ENCODE measurements at places on chromosomes 5 and 9.
A peak's percentile ranks its signal among the peaks of the same experiment; 100 is the strongest.

DNA sequence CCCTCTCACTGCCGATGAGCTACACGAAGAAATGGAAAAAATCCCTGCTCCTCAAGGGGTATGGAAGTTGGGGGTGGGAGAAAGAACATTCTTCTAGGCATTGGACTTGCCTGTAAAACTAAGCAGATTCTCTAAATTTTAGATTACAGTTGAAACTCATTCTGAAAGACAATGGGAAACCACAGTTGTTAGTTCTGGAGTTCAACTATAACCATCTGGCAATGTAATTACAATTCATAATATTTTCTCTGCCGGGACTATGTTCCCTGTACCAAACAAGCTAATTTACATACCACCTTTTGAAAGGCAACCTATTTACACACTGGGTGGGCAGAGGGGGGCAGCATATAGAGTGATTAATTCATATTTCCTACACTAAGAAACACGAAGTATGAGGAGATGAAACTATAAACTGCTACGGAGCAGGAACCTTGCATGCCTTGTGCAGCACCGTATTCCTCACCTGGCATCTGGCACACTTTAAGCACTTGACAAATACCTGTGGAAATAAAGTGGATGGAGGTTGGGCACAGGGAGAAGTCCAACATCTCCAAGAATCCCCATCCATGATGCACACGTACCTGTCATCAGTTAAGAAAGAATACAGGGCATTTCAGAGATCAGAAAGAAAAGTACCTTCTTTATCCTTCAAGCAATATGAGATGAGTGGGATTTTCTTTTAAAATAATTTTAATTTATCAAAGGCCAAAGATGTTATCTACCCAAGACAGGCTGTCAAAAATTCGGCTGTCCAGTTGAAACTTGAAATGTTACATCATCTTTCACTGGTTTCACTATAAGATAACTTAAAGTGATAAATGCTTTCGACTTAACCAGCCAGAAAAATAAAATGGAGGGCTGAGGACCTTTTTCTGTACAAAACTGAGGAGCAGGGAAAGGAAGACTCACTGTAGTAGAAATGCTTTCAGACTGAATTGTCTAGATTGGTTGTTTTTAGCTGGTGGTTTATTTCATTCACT, 54.2 kb downstream of the SSBP2 start:
- no peak for DNase-seq

GRCh38 chr5:100828071-100828897, 74.8 kb downstream of the ST8SIA4 start:
- DNase-seq: no peak

DNA sequence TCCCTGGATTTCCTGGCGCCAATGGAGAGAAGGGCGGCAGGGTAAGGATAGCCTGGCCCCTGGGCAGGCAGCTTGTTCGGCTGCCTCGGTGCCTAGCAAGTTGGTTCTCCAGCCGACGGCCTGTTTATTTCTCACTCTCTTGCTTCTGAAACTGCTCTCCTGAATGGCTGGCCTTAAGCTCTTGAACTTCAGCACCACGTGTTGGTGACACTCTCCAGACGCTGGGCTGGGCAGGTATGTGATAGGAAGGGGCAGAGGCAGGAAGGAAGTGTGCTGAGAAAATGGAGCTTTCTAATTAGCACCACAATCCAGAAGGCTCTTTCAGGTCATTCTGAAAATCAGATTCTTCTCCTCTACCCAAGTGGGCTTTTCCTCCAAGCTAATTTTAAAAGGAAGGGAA, 91.4 kb upstream of the FCN2 start:
- no peak for DNase-seq

DNA sequence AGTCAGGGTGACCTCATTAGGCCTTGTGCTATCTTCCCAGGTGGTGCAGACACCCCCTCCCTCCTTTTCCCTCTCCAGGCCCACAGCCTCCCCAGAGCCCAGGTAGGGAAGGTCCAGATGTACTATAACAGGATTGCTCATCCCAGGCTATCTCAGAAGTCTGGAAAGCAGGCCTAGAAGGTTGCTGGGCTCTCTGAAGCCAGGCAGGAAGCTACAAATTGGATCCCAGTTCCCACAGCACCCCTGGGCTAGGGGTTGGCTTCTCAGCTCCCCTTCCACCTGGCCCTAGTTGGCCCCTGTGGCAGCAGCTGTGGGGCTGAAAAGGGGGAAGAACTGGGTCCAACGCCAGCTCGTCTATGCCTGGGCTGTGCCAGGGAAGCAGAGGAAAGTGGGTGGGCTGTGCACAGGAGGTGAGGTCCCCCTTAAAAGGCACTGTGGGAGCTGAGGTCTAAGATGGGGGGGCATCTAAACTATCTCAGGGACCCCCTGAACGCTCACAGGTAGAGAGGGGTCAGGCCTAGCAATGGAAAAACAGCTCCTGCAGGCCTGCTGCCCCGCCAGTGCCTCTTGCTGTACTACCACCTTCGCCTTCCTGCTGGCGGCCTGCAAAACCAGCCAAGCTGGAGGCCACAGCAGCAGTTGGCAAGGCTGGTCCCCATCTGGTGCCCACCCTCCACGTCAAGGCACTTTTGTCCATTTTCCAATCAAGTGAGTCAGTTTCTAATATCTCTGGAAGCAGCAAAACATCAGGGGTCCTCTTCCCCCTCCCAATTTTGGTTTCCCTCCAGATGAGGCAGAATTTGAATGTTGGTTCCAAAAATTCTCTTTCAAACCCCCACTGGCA, 13.3 kb upstream of the PSMD5 start:
- DNase-seq: no peak

DNA sequence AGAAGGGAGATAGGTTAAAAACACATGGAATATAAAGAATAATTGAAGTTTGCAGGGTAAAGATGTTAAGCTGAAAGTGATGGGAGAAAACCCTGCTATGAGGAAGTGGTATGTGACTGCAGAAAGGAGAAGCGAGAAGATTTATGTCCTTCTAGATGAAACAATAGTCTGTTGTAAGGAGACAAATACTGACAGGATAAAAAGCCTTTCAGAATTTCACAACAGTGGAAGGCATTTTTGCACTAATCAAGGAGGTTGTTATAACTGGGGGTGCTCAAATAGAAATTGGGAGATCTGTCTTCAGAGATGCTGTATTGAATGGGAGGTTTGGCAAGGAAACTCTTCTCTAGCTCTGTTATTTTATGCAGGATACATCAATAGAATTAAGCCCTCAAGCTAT, 69.6 kb downstream of the NMUR2 start:
- no peak for DNase-seq

GRCh38 chr5:439636-440035, 3.3 kb upstream of the EXOC3 start:
- DNase-seq: peak; percentile 1

DNA sequence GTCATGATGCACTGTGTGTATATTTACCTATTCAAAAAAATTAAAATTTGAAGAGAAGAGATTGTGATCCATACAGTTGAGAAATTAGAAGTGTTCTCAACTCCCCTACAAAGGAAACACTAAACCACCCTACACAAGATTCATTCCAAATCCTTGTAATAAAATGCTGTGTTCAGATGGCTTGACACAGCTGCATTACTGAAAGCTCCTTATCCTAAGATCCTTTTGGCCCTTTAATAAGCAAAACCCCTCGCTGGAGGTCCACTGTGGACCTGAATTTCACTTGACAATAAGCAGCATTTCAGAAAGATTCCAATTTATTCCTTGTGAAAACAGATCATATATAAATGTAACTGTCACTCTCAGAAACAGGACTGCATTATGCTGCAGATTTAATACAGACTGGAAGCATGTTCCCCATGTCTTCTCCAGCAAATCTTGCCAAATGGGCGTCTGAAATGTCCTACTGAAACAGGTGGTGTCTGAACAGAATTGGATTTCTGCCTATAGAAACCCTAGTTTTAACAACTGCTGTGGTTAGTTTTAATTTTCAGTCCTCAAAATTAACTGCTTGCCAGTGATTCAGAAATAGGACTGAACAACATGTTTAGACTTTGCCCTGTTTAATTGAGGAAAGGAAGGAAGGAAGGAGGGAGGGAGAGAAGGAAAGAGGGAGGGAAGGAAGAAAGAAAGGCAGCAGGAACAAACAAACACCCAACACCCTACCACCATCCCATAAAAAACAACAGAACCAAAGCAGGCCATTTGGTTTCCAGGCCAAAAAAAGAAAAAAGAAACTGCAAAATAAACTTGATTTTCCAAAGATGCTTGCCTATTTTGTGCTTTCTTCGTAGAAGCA, 179.6 kb downstream of the MLLT3 start:
- no peak for DNase-seq

DNA sequence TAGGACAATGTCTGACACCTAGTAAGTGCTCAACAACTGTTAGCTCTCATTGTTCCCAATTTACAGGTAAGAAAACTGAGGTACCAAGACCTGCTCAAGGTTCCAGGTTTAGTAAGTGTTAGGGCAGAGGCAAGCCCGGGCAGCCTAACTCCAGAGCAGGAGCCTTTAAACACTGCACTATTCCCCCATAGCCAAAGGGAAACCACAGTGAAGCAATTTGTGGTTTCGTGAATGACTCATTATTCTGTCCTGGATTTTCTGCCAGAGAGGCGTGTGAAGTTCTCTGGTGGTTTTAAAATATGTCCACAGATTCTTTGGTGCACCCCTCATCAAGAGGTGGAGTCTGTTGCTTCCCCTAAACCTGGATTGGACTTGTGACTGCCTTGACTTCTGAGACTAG, 1.0 kb upstream of the MCC start:
- DNase-seq: peak; percentile 23

- DNase-seq: no peak
These were observed 12.7 kb upstream of the HEXB start for GRCh38 chr5:74672215-74672877.

DNA sequence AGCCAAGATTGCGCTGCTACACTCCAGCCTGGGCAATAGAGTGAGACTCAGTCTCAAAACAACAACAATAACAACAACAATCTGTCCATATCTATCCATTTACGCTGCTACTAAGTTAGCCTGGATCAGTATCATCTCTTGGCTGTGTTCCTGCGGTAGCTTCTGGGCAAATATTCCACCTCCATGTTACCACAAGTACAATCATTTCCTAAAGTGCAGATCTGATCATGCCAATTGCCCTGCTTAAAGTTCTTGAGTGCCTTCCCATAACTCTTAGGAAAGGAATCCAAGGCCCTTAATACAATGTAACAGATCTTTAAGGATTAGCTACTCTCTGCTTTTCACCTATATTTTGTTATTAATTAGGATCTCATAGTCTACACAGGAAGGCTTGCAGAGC, 15.4 kb upstream of the PPP2R2B start:
- no peak for DNase-seq

- DNase-seq: no peak
These were observed 243.7 kb downstream of the SEMA5A start for GRCh38 chr5:9302218-9302617.

DNA sequence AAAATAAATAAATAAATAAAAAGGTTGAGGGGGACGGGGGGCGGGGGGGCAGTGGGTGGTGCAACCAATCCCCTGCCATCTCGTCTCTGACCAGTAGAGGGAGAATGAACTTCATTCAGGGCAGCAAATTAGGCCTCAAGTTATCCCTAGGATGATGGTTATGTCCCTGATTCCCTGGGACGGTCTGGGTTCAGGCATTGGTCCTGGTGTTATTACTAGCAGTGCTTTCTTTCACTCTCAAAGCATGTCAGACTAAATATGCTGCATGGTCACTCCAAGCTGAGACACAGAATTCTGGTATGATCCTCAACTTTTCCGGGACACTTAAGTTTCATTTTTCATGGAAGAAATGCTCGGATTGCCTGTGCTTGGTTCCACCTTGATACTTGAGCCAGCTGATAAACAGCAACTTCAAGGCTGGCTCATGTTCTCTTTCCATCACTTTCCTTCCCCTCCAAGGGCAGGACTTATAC, 59.4 kb downstream of the DAP start:
- peak; percentile 44 for DNase-seq

DNA sequence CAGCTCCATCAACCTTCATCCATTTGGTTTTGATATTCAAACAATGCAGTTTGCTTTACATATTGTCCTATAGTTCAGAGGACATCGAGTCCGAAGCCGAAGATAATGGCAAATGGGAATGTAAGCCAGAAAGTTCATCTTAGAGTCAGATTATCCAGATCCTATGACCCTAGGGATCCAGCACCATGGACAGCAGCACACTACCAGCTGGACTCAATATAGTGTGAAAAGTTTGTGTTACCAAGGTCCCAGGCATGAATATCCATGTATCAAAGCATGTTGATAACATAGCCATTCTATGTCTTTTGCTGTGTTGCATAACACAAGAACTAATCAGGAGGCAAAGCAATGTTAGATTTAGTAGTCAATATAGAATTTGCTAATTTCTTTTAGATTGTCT, 46.3 kb downstream of the FSTL4 start:
- DNase-seq: no peak

DNA sequence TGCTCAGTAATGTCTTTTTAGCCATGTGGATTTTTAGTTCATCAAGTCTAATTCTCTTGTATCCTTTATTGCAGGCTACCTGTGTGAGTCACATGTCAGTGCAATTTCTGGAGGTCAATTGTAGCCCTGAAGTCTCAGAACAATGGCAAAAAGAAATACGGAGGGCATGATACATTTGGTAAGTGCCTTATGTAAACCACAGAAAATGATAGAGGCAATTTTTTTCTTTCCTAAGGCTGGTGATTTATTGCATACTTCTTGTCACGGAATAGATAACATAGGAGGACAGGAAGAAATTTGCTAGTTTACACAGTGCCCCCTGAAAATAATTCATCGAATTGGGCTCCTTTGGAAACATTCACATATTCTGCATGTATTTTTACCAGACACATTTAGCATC, 235.9 kb downstream of the DMRTA1 start:
- DNase-seq: no peak

DNA sequence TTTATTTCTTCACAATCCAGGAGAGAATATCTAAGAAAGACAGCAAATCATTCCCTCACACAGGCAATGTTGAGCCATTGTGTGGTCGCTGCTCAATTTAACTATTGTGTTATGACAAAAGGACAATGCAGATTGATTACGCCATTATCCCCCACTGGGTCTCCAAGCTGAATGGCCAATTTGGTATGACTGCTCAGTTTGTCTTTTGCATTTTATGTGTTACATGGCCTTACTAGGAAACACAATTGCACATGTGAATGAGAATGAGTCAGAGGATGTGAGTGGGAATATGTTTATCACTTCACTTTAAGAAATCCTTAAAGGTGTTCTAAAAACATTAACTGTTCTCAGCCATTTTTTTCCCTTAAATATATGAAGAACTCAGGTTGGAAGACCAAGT, 108.3 kb downstream of the FAM174A start:
- no peak for DNase-seq

Data from CD4-positive, alpha-beta T cell treated with Interferon alpha-2 for 1 hour (primary cell).